H9 (cell line): ENCODE measurements at places on chromosomes 7 and 10. TPM values are rescaled to one million over a fixed set of nuclear protein-coding genes. Genes with fewer than 3 reads are reported as not detected.

AGR2 gene
- not detected in 2 replicates for total RNA-seq

DNA sequence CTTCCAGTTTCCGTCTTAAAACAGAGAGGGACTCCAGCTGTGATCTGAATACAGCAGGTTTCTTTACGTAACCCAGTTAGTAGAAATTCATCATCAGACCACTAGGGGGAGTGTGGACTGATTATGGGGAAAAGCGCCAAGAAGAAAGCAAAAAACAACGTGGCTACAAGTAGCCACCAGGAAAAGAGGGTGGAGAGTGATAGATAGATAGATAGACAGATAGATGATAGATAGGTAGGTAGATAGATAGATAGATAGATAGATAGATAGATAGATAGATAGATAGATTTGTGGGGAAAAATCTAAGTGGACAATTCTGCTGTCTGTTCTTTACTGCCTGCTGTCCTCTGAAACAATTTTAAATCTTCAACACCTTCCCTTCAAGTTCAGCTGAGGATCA lies 12.7 kb upstream of the AKR1B10 start:
- DNase-seq, result no peak

GRCh38 chr7:945147-945555 lies 9.3 kb downstream of the ADAP1 start:
- DNase-seq, result no peak

CLDN12 gene
- 40.1 and 42.9 TPM in 2 replicates for total RNA-seq

THSD7A gene
- 0.42 and 0.88 TPM in 2 replicates for total RNA-seq

GHRHR gene
- total RNA-seq, result 5.9 and 7.4 TPM in 2 replicates

- no peak for DNase-seq
These were observed 369.6 kb downstream of the KCNMA1 start for GRCh38 chr10:77267703-77268675.

PLPP4 gene
- not detected in 2 replicates for total RNA-seq

GRCh38 chr7:143408252-143408685 lies 387 bp downstream of the EPHA1 start:
- DNase-seq, result no peak

HOXA13 gene
- total RNA-seq, result not detected in 2 replicates

- DNase-seq, result no peak
These were observed 5.7 kb upstream of the LMOD2 start for GRCh38 chr7:123649964-123650363.

GRCh38 chr10:73079779-73080541 lies 16.7 kb downstream of the P4HA1 start:
- no peak for DNase-seq

DNA sequence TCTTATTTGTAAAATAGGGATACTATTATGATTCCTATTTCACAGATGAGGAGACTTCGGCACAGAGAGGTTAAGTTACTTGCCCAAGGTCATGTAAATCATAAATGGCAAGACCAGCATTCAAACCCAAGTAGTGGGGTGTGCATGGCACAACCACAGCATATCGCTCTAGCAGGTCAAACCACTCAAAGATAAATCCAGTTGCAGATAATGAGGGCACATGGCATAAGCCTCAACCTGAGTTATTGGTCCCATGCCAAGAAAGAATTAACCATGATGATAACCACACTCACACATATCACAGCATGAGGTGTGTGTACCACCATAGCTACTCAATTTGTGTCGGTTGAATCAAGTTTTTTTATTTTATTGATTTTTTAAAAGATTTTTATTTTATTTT lies 180.5 kb downstream of the CREB5 start:
- DNase-seq, result no peak
